ENCODE measurements at places on chromosomes 4 and X.

GRCh38 chr4:188177997-188178675 lies 38.9 kb downstream of the TRIML1 start:
- no peak for DNase-seq

DNA sequence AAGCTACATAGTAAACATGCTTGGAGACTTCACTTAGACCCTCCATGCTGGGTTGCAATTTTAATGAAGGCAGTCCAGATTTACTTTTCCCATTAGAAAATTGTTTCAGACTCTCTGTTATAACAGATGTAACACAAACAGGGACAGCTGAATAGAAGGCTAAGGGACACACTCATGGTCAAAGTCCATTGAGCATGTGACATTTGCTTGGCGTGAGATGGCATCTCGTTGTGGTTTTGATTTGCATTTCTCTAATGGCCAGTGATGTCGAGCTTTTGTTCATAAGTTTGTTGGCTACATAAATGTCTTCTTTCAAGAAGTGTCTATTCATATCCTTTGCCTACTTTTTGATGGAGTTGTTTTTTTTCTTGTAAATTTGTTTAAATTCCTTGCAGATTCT lies 358.2 kb upstream of the CLNK start:
- no peak for DNase-seq

DNA sequence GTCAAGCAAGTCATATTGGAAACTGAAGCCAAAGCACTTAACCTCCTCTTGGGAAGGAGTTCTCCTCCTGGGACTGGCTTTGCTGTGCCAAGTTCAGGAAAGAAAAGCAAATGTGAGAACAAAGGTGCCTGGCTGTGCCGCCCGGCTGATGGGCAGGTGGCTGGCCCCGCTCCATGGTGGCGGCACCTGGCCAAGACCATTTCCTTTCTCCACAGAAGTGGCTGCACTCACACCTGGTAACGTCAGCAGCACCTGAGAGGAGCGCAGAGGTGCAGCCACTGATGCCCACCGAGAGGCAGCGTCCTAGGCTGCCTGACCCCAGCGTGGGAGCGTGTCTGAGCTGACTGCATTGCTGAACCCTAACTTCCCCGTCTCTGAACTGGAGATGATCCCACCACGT lies 54.3 kb downstream of the DCTD start:
- no peak for DNase-seq

GRCh38 chr4:6548201-6548881 lies 26.6 kb upstream of the MAN2B2 start:
- DNase-seq = no peak

GRCh38 chr4:68278029-68278428 lies 32.5 kb upstream of the TMPRSS11B start:
- no peak for DNase-seq

- no peak for DNase-seq
Observed at GRCh38 chrX:12496343-12496742, 294.9 kb upstream of the PRPS2 start.

GRCh38 chr4:87834401-87834800 lies 1.6 kb downstream of the MEPE start:
- no peak for DNase-seq

GRCh38 chr4:112885897-112886296 lies 163.6 kb upstream of the ANK2 start:
- no peak for DNase-seq

GRCh38 chrX:131067216-131067615 lies 9.1 kb downstream of the ARHGAP36 start:
- no peak for DNase-seq

DNA sequence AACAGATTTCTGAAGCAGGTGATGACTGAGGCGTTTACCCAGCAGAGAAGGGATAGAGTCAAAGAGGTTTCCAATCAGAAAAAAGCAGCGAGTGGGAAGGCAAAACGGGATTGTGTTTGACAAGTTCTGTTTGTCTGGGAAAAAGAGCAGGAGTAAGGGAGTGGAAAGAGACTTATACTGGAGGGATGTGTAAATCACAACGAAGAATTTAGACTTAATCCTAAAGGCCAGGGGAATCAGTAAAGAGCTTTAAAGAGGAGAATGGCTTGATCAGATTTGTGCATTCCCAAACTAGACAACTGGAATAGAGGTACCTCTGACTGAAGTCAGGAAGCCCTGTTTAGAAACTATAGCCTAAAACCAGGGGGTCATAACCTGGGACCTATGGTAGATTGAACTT lies 31.5 kb upstream of the LRBA start:
- DNase-seq = no peak

DNA sequence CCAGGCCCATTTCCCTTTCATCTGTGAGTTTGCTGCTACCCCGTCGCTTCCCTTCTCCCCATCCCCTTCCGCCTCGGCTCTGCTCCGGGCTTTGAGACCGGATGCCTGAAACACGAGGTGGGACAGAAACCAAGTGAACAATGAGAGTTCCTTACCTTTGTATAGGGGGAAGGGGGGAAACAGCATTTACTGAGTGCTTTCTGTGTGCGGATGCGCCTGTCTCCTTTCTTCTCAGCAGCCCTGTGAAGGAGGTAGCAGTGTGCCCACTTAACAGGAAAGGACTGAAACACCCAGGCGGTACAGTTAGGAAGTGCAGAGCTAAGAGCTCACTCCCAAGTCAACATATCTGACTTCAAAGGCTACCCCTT lies 43.2 kb upstream of the TMSB15B start:
- peak; percentile 17 for DNase-seq

GRCh38 chr4:56879996-56880395 lies 27.7 kb upstream of the REST start:
- no peak for DNase-seq

- DNase-seq = no peak
Observed at GRCh38 chr4:85534120-85534519, 59.2 kb downstream of the ARHGAP24 start.

DNA sequence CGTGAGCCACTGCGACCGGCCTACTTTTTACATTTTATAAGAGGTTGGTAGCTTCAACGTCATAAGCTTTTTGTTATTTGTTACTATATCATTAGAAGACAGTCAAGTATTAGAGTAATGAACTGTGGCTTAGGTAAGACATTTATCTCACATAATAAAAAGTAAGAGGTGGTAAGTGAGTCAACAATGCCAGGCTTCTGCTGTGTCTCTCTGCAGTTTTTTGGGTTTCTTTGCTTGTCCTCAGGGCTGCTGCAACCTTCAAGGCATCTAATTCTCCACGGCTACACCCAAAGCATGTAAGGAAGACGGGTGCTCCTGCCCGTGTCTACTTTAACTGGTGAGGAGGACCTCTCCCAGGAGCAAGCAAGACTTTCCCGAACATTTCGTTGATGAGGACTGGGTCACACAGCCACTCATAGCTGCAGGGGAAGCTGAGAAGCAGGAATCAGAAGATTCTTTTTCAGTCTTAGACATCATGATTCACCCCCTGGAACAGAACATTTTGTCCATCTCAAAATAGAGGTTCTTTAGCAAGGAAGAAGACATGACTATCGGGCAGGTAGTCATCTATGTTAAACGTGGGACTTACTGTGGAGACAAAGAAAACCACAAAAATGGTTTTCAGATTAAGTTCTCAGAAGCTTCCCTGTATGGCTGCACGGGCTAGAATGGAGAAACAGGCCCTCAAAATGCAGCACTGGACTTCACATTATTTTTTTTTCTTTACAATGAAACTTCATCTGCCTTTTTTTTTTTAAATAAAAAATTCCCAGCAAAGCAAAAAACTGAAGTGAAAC lies 13.0 kb upstream of the RHOH start:
- no peak for DNase-seq

GRCh38 chr4:97038146-97038516 lies 1105.1 kb downstream of the STPG2 start:
- DNase-seq = no peak

DNA sequence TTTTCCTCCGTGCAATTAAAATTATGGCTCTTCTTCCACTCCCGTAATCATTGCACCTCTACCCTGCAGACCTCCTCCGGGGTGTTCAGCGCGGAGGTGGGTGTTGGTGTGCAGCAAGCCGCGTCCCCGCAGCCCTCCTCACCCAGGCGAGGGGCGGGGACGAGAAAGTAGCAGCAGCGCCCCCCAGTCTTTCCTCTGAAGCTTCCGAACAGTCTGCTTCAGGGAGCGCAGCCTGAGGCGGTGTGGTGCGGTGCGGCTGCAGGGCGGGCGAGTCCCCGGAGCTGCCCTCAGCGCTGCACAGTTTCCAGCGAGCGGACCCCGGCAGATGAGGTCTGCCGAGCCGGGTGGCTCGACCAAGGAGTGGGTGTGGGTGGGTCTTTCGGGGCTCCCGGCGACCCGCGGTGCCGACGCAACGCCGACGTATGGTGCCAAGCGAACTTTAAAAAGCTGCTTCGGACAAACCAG lies at the start of gene FRAS1:
Gene FRAS1, plus strand, starts transcription at position 189 of the 465 bp plus-strand sequence. CDS start 687 bp downstream, outside the sequence.
- DNase-seq = no peak

GRCh38 chrX:23993012-23993633 lies 33.9 kb downstream of the KLHL15 start:
- DNase-seq = no peak

GRCh38 chrX:131778269-131779218 lies 234.7 kb downstream of the OR13H1 start:
- DNase-seq = no peak
